ENCODE measurements at places on chromosomes 2 and 18. TPM values are rescaled to one million over a fixed set of nuclear protein-coding genes. Genes with fewer than 3 reads are reported as not detected.

The UBXN4 gene
- total RNA-seq: 105 TPM

DNA sequence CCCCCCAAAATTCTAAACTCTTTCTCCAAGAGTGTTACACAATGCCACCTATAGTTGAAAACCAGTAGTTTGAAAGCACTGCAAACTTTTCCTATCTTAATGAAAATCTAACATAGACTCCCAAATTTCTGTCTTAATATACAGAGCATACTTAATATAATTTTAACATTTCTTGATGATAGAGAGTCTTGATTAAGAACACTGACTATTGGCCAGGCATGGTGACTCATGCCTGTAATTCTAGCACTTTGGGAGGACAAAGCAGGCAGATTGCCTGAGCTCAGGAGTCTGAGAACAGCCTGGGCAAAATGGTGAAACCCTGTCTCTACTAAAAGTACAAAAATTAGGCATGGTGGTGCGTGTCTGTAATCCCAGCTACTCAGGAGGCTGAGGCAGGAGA, 34.2 kb downstream of the ASXL2 start:
- H3K4me1 ChIP-seq: peaks cover 20% of the 10 kb centered on the region
- DNase-seq: no peak
- H3K27me3 ChIP-seq: no peaks in the 10 kb centered on the region
- no peak overlapping the region for H3K4me3 ChIP-seq
- peaks cover 14% of the 10 kb centered on the region for H3K36me3 ChIP-seq

- no peak for DNase-seq
- H3K27ac ChIP-seq: no peak overlapping the region
- H3K36me3 ChIP-seq: no peaks in the 10 kb centered on the region
- H3K27me3 ChIP-seq: no peaks in the 10 kb centered on the region
- no peak overlapping the region for H3K4me3 ChIP-seq
Measured at GRCh38 chr2:238655974-238656722, 191.7 kb upstream of the TWIST2 start.

- H3K27me3 ChIP-seq: peaks cover 1% of the 10 kb centered on the region
- H3K36me3 ChIP-seq: no peaks in the 10 kb centered on the region
- H3K27ac ChIP-seq: peak overlapping the region; percentile 97
Measured at GRCh38 chr2:8543060-8543382, 138.8 kb upstream of the ID2 start.
